ENCODE measurements at places on chromosomes 2 and 18.

GRCh38 chr2:128797533-128797932 is 478.9 kb upstream of the HS6ST1 start:
- DNase-seq = no peak

DNA sequence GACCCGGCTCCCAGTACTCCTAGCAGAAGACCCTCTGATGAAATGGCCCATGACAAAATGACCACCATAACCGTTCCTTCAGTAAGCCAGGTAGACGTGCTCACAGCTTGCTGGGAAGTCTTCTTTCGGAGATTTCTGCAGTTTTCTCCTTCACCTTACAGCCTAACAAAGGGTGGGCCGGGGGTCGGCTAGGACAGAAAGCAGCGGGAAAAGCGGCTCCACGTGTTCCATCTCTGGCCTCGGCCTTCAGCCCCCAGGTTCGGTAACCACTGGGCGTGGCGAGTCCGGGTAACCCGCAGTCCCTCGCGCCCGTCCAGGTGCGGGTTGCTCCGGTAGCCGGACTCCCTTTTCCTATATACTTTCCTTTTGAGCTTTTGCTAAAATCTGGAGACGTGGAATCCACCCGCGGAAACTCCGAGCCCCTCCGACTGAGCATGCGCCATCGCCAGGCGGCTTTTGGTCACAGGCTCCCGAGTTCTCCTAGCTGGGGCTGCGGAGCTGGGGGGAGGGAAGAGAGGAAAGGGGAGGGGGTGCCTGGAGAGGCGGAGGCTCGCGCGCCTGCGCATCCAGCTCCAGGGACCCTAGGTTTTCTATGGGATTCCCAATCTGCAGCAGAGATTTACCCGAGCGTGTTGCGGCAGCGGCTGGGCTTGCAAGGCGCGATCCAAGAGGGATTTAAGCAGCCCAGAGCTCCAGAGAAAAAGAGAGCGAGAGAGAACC is at the start of gene VSNL1:
VSNL1 (plus strand) TSS at position 604 of the 720 bp plus-strand sequence. CDS start 51,379 bp downstream, outside the sequence.
- peak; percentile 83 for DNase-seq

DNA sequence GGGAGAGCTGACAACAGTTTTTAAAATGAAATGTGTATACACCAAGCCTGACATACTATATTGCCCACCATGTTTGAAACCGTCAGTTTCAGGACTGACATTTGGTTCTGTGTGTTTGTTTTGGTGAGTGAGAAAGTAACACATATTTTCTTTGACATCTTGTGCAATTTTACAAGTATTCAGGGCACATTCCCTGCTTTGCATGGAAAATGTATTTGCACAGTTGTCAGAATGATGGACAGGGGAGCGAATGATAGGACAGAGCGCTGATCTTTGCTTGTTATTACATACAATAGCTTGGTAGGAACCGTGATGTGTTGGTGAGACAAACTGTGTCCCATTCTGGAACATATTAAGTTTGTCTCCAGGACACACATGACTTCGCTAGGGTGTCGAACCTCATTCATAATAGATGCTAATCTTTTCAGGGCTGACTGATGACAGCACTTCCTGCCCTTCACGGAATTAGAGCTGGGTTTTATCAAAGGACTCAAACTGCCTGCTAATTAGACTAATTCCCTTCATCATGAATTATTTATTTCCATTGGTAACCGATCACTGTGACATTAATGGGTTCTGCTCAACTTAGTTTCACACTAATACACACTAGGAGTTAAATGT is 158.5 kb downstream of the CDCA7 start:
- no peak for DNase-seq

DNA sequence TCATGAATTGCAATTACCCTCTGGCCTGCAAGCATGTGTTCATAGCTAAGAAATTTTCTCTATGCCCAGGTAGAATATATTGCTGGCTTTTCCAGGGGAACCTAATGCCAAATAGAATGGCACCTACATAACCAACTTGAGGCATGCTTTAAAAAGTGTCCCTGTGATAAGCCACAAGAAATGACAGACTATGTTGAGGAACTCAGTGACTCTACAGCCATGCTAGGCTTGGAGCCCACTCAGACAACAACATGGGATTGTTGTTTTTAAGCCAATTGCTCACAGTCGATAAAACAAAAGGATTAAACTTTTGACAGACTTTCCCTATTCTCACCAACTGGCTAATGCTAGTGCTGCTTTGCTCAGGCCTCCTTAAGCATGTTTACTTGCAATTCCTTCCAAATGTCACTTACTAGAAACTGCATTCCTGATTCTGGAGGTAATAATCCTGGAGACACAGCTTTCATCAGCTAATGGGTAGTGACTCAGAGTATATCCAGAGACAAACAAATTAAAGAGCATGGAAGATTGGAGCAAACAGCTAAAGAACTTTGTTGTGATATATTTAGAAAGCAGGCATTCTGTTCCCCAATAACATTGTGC is 249.0 kb downstream of the SLC8A1 start:
- no peak for DNase-seq

DNA sequence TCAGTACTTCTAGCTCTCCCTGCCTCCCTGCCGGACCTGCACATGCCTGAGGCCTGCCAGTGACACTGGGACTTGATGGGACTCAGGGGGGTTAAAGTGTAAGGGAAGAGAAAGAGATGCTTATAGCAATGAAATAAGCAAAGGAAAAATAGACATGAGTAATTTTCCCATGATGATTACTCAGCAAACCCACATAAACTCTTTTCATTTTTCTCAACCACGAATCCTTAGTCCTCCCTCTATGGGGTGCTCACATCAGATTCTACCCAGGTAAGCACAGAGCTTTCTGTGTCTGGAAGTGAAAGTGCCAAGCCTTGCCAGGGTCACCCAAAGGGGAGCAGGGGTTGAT is 44.8 kb upstream of the ANKRD62 start:
- DNase-seq = no peak

Measured in NCI-H1417 (cell line).